8988T (cell line): ENCODE measurements at places on chromosomes 6 and 20.

- DNase-seq: no peak
These were observed 3.9 kb downstream of the SYNJ2 start for GRCh38 chr6:157985378-157986155.

DNA sequence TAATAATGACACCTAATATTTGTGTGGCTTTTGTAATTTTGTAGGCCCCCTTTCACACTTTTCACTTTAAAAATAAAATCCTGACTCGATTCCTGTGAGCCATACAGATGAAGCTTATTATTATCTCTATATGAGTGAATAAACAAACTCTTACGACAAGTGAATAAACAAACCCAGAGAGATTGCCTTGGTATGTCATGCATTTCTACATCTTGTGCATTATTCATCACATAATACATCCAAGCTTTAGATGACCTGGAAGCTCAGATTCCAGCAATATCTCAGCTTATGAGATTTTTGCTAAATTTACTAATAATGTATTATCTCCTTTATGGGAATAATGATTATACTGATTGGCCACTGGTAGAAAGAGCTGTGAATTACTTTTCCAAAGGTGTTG, 248.2 kb downstream of the TBX18 start:
- DNase-seq: no peak

DNA sequence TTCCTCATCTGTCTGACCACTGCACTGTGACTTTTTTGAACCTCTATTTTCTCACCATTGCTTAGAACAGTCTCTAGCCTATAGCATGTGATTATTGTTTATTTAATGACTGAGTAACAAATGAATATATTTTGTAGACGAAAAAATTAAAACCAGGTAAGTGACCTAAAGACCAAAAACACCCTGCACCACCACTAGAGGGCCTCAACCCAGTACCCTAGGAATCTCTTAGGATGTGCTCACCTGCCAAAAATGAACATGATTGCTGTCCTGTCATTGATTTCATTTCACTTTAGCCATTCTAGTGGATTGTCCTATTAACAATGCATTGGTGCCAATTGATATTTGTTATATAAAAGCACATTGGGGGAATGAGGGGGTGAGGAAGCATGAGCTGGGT, 199.1 kb downstream of the COL9A1 start:
- no peak for DNase-seq

DNA sequence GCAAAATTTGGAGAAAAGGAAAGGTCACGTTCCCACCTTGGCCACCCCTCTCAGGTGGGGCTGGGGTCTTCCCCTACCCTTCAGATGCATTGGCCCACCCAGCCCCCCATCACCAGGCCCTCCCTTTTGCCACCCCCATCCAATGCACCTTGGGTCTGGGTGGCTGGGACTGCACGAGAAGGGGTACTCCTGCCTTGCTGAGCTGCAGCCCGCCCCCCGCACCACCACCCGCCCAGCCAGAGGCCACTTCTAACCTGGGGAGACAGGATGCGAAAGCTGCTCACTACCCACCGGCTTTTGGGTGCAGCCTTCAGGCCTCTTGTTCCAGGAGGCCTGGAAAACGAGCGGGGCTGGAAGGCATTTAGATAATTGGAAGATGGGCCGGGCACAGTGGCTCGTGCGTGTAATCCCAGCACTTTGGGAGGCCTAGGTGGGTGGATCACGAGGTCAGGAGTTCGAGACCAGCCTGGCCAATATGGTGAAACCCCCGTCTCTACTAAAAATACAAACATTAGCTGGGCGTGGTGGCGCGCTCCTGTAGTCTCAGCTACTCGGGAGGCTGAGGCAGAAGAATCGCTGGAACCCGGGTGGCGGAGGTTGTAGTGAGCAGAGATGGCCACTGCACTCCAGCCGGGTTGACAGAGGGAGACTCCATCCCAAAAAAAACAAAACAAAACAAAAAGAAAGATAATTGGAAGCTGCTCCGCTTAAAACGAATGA, 1.2 kb upstream of the CDC25B start:
- no peak for DNase-seq

DNA sequence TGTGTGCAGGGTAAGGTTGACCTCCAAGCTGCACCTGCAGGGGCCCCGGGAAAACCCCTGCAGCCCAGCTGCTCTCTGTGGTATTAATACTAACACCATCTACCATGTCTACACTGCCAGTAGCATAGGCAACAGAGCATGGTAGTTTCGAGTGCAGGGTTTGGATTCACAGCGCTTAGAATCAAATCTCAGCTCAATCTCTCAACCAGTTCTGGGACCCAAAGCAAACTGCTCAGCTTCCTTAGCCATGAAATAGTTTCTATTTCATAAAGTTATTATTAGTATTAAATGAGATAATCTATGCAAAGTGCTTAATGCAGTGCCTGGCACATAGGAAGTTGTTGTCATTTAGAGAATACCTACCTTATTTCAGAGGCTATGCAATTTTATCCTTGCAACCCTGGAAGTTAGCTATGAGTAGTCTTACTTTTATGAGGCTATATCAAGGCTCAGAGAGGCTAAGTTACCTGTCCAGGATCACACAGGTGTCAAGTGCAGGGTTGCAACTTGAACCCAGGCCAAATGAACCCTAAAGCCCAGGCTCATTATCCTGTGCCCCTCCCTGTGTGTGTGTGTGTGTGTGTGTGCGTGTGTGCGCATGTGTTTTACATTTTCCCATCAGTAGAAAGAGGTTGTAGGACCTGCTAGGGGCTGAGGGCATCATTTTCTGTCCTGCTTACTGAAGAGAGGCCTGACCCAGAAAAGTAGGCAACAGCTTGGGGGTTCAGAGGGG, 27.6 kb upstream of the MRPS18A start:
- DNase-seq: no peak

- DNase-seq: no peak
These were observed 50.5 kb upstream of the GCM1 start for GRCh38 chr6:53199156-53199555.

DNA sequence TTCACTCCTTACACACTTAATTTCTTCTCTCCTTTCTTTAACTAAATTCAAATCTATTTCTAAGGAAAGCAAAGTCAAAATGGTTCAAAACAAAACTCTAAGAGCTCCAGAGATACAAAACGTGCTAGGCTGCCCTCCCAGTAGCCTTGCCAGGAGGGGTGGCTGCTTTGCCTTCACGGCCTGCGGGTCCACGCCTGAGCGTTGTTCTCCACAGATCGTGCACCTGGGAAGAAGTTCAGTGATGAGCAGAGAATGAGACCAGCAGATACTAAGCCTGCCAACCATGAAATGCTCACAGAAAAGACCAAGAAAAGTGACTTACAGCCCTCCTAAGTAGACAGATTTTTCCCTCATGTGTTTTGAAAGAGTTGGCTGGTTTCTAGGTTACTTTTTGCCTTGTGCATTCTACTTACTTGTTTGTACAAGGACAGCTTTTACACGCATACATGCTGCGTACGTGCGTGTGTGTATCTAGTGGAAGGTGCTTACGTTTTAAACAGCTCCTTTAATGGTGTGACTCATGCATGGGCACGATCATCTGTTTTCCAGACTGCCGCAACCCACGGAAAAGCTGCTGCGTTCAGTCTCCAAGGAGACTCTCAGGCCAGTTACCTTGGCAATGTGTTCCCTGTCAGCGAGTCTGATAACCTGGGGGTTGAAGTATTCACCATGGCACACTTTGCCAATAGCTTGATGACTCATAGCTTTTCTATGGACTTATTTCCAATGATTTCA, 32.4 kb upstream of the PBOV1 start:
- DNase-seq: no peak

DNA sequence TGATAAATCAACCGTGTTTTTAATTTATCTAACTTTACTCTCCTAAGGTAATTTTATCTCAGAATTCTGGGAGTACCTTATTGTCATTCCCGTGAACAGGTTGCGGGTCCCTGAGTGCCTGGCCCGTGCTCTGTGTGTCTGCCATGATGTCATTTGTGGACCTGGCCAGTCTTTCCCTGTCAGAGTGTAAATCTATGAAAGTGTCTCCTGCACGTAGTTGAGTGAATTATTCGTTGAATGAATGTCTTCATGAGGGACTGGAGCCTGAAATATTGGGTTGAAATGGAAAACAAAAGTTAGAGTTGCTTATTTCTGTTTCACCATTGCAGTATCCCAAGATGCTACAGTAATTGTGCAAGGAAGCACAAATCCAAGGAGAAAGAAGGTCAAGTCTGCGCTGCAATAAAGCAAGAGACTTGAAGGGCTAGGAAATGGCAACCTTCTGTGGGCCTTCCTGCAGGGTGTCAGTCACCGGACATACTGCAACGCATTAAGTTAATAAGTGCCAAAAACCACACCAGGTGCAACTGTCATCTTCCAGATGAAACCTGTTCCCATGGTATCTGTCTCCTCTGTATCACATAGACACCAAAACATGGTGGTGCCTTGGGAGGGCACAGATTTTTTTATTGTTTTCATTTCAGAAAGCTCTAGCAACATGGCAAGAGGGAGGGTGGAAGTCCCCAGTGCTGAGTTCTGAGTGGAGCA, 135.5 kb downstream of the ZDHHC14 start:
- no peak for DNase-seq

DNA sequence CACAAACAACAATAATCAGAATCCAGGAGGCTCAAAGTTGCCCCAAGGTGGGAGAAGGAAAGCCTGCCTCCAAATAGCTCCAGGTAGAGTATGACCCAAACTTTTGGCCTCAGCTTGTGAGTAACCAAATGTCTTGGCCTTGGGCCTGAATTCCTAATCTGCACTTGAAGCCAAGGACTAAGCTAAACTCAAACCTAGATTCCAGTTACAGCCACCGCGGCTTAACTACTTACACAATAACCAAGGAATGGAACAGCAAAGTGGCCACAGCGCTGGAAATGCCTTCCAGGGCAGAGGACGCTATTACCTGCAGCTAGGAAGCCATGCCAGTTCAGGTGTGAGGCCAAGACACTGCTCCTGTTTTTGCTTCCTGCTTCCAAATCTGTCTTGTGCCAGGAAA, 4.6 kb downstream of the NINL start:
- DNase-seq: no peak
